Activated CD8-positive, alpha-beta T cell treated with anti-CD3 and anti-CD28 coated beads for 36 hours (primary cell): ENCODE measurements at places on chromosomes 1 and 21.

DNA sequence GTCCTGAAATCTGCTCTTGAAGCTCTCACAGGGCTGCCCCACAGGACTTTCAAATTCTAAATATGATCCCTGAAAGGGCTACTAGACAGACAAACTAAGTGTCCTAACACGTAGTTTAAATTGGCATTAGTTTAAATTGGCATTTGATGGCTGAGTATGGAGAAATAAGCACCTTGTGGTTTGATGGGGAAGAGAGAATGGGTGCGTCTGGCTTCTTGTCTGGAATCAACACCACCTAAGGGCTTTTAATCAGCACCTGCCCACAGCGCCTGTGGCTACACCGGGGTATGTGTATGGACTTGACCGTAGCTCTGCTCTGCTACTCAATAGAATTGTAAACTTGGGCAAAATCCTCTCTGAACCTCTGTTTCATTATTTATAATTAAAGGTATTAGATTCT, 5.7 kb upstream of the LAMB3 start:
- DNase-seq = no peak

- DNase-seq = no peak
Observed at GRCh38 chr21:14589855-14590563, 43.9 kb upstream of the SAMSN1 start.

DNA sequence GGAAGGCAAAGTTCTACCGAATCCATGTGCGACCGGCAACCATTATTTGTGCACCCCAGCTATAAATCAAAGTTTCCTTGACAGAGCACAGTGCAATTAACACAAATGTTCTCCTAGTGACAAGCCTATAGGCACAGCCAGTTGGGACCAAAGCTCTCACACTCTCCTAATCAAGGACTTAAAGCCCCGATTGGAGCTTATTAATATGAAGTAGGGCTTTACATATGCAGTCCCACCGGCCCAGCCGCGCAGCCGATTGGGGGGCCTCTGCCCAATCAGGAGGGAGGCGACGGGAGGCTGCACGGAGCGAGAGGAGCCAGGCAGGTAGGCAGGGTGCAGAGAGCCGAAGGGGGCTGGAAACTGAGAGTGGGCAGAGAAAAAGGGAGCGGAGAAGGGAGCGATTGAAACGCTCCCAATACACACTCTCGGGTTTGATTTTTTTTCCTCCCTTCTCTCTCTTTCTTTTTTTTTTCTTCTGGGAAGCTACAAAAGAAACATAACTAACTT, at the start of gene ESRRG:
Gene ESRRG, minus strand, starts transcription at position 156 of the 507 bp plus-strand sequence. Its CDS starts 130 bp downstream, at position 26.
- DNase-seq = peak; percentile 5

DNA sequence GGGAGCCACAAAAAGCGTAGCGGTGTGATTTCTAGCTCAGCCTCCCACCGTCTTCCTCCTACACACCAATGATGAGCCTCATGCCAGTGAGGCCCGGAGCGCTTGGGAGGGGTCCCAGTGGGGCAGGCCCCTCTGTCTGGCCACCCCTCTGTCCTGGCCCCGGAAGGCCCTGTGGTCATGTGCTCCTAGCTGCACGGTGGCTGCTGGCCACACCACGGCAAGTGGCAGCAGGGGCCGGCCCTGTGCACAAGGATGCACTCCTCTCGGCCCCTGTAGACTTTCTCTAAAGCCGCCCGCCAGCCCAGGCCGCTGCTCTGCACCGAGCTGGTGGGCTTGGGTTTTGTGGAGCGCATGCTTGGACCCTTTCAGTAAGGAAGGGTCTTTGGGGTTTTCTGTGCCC, 53.6 kb downstream of the KCNAB2 start:
- peak; percentile 3 for DNase-seq

DNA sequence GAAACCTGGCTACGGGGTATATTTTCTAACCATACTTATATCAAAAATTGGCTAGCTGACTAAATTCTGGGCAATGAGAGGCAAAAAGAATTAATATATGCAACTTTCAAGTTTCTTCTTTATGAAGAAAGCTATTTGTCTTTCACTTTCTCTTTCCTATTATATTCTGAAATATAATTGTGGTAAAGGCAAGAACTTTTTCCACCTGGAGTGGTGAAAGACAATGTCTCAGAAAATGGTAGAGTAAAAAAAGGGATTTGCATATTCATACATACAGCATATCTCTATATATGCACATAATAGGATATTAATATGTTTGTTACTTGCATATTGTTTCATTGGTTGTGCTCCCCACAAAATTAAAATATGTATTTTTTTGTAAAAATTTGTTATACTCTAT, 793.8 kb downstream of the PLA2G4A start:
- DNase-seq = no peak

- no peak for DNase-seq
Observed at GRCh38 chr1:187977298-187977697, 1148.5 kb downstream of the PLA2G4A start.
